ENCODE measurements at places on chromosomes 7 and 10.

- DNase-seq: no peak
- no peak overlapping the region for H3K27ac ChIP-seq
- H3K36me3 ChIP-seq: no peaks in the 10 kb centered on the region
- H3K27me3 ChIP-seq: peaks cover under 1% of the 10 kb centered on the region
- H3K4me1 ChIP-seq: no peaks in the 10 kb centered on the region
These were observed 38.9 kb downstream of the JAKMIP3 start for GRCh38 chr10:132104471-132105301.

- no peaks in the 10 kb centered on the region for H3K36me3 ChIP-seq
- no peak overlapping the region for H3K27ac ChIP-seq
- DNase-seq: no peak
- no peaks in the 10 kb centered on the region for H3K27me3 ChIP-seq
- no peak overlapping the region for H3K4me3 ChIP-seq
- H3K4me1 ChIP-seq: no peaks in the 10 kb centered on the region
These were observed 32.6 kb downstream of the NEUROD6 start for GRCh38 chr7:31307972-31308371.

GRCh38 chr10:94115725-94116124 lies 122.0 kb downstream of the PLCE1 start:
- H3K36me3 ChIP-seq: no peaks in the 10 kb centered on the region
- no peak overlapping the region for H3K27ac ChIP-seq
- no peaks in the 10 kb centered on the region for H3K4me1 ChIP-seq
- DNase-seq: no peak

DNA sequence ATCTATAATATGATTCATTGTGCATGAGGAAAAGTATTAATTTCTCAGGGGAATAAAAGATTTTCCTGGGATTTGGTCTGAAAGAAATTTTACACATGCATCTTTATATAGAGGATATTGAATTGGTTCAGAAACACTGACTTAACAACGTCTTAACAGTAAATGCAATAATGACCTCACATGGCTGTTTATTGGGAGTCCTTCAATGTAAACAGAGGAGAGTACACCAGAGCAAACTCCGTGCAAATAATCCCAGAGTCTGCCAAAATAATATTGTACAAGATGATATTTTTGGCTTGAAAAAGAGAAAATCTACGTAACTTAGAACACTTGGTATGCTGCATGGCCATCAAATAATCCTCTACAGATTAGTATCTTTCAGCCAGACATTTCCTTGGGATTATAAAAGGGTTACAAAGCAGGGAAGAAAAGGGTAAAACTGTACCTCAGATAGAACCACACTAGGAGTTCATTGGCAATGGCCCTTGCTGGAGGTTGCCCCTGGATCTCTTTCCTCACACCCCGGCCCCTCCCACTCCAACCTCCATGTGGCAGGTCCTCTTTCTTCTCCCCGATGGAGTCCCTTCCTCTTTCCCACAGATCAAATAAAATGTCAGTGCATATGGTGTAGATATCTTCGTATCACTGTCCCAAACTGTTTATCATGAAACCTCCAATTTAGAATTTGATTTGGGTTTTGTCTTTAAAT lies 196.4 kb downstream of the EVX1 start:
- H3K27me3 ChIP-seq: peaks cover 8% of the 10 kb centered on the region
- DNase-seq: no peak
- no peak overlapping the region for H3K4me3 ChIP-seq

GRCh38 chr7:130187360-130187759 lies 17.8 kb downstream of the TMEM209 start:
- H3K27ac ChIP-seq: no peak overlapping the region
- H3K4me3 ChIP-seq: no peak overlapping the region
- peaks cover 13% of the 10 kb centered on the region for H3K4me1 ChIP-seq
- no peaks in the 10 kb centered on the region for H3K27me3 ChIP-seq

DNA sequence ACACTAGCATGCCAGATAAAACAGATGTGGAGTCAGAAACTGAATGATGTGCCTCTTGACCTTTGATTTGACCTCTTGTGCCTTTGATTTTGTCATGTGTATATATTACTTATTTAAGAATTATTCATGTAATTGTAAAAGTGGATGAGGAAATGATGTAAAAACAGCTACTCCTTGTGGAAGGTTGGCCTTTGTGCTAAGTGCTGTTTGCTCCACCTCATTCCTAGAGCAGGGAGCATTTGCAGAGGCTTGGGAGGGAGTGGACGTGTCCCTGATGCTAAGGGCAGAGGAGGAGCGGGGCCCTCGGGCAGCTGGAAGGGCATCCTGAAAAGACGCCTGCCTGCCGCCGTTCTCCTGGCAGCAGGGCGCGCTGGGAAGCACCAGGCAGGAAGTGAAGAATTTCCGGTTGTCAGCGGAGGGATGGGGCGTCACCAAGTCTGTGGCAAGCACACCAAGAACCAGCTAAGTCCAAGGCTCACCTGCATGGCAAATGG lies 197.6 kb upstream of the ZNF32 start:
- peak overlapping the region; percentile 56 for H3K4me3 ChIP-seq
- no peaks in the 10 kb centered on the region for H3K27me3 ChIP-seq
- H3K27ac ChIP-seq: peak overlapping the region; percentile 89
- H3K4me1 ChIP-seq: peaks cover 19% of the 10 kb centered on the region

DNA sequence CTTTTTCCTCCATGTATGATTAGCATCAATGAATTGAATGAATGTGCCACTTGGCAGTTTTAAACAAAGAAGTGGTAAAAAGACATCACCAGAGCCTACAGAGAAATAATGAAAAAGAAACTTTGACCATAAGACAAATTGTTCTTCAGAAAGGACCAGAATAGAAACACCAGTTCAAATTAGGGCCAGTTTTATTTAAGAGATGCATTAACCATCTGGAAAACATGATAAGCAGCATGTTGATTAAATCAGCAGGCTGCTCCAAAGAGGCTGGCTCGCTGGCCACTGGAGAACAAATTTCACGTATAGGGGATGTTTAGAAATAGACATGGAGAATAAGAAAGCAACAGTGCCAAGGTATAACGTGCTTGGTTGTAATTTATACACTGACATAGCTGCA lies 242.3 kb upstream of the AOAH start:
- no peaks in the 10 kb centered on the region for H3K27me3 ChIP-seq
- no peak overlapping the region for H3K4me3 ChIP-seq
- peaks cover 37% of the 10 kb centered on the region for H3K36me3 ChIP-seq
- no peak for DNase-seq
- H3K27ac ChIP-seq: no peak overlapping the region

DNA sequence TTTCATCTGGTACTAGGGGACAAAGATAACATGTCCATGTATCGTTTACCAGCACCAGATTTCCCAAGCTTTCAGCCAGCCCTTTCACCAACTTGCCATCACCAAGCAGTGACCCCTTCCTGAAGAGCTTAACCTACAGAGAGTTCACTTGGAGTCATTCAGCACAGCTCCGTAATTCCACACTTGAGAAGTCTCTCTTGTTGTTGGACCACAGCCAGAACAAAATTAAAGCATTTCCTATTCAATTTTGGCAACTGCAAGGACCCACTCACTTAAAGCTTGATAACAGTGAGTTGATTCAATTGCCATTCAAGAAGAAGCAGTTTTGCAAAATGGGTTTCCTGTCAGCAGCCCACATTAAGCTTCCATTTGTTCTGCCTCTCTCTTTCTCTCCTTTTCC lies 88.5 kb upstream of the LRRTM3 start:
- H3K4me3 ChIP-seq: no peak overlapping the region
- H3K4me1 ChIP-seq: no peaks in the 10 kb centered on the region
- no peaks in the 10 kb centered on the region for H3K27me3 ChIP-seq
- H3K36me3 ChIP-seq: no peaks in the 10 kb centered on the region

GRCh38 chr10:7767209-7767608 lies 20.6 kb downstream of the KIN start:
- DNase-seq: no peak
- no peak overlapping the region for H3K27ac ChIP-seq
- no peaks in the 10 kb centered on the region for H3K4me1 ChIP-seq
- H3K4me3 ChIP-seq: no peak overlapping the region
- H3K36me3 ChIP-seq: peaks cover 36% of the 10 kb centered on the region
- H3K27me3 ChIP-seq: no peaks in the 10 kb centered on the region

DNA sequence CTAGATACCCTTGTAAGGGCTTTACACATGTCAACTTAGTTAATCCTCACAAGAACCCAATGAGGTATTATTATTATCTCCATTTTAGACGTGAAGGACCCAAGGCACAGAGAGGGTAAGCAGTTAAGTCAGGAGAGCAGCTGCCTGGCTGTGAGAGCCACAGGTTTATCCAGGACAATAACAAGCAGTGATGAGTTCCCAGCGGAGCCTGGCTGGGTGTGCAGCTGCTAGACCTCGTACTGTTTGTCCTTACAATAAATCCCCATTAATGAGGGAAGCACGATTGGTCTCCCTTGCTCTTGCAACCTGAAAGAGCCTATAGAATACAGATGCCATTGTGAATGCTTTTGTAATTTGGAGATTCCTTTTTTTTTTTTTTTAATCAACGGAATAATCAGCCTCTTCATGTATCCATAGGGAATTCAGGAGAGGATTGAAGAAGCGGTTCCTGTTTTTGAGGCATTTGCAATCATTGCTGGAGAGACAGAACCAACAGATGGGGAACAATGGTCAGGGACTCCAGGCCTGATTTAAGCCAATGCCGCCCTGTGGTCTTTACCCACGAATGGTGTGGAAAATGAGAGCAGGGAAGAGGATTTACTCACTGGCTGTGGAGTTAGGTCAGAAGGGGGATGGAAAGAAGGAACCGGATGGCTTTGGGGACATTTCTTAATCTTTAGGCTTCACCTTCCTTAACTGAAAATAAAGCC lies 12.3 kb upstream of the ASB4 start:
- DNase-seq: no peak
- no peak overlapping the region for H3K4me3 ChIP-seq
- no peaks in the 10 kb centered on the region for H3K36me3 ChIP-seq

DNA sequence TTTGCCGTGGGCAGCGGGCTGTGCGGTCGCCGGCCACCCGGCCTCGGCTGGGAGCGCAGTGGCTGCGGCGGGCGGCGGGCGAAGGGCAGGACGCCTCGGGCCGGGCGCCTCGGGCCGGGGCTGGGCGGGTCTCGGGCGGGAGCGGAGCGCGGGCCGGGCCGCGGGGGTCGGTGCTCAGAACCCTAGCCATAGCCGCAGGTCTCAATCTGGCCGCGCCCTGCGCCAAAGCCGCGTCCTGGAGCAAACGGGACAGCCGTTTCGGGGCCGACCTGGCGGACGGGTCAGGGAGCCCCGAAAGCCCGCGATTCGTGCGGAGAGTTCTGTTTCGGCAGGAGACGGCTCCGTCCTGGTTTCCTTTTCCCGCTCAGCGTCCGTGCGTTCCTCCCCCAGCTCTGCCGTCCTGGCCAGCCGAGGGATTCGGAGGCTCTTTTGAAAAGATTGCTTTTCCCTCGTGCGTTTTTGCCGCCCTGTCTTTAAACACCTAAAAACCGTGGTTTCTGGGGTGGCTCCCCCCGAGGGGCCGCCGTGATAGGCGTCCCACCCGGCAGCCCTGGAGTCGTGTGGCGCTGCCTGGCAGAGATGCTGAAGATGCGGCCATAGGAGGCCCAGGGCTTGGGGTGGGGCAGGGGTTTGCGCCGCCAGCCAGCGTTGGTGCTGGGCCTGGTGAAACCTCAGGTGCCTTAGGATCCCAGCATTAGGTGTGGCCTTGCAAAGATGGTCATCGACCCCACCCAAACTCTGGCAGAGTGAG lies 727 bp downstream of the RET start:
- no peaks in the 10 kb centered on the region for H3K4me1 ChIP-seq
- H3K27me3 ChIP-seq: peaks cover 32% of the 10 kb centered on the region
- no peak overlapping the region for H3K27ac ChIP-seq
- no peak for DNase-seq
- peak overlapping the region; percentile 43 for H3K4me3 ChIP-seq
- H3K36me3 ChIP-seq: no peaks in the 10 kb centered on the region

DNA sequence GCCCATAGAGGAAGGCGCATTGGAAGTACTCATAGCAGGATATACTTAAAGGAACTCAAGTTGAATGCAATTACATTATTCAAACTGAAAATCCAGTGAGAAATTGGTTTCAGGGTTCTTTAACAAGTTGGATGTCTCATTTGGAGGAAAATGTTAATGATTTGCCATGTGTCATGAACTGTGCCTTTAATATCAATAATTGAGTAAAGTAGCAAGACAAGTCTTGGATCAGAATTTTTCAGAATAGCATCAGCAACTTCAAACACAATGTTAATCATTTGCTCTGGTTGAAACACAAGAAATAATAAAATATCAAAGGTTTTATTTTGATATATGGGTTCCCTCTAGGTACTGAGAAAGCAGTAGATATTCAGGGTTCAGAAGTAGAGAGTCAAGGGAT lies 24.5 kb upstream of the POU6F2 start:
- peaks cover 18% of the 10 kb centered on the region for H3K27me3 ChIP-seq
- DNase-seq: no peak
- no peaks in the 10 kb centered on the region for H3K4me1 ChIP-seq
- no peaks in the 10 kb centered on the region for H3K36me3 ChIP-seq

GRCh38 chr10:8418631-8419030 lies 364.1 kb downstream of the GATA3 start:
- no peaks in the 10 kb centered on the region for H3K27me3 ChIP-seq
- DNase-seq: no peak
- no peak overlapping the region for H3K27ac ChIP-seq
- peaks cover 25% of the 10 kb centered on the region for H3K4me1 ChIP-seq
- H3K36me3 ChIP-seq: no peaks in the 10 kb centered on the region

GRCh38 chr7:33630359-33630758 lies 275.0 kb upstream of the BMPER start:
- peaks cover 1% of the 10 kb centered on the region for H3K36me3 ChIP-seq
- no peak overlapping the region for H3K4me3 ChIP-seq
- H3K27ac ChIP-seq: no peak overlapping the region
- no peak for DNase-seq
- H3K27me3 ChIP-seq: no peaks in the 10 kb centered on the region

GRCh38 chr7:8274589-8274988 lies 12.6 kb upstream of the ICA1 start:
- no peak overlapping the region for H3K4me3 ChIP-seq
- no peaks in the 10 kb centered on the region for H3K4me1 ChIP-seq
- H3K27me3 ChIP-seq: peaks cover 8% of the 10 kb centered on the region
- no peaks in the 10 kb centered on the region for H3K36me3 ChIP-seq
- no peak for DNase-seq
- no peak overlapping the region for H3K27ac ChIP-seq

- no peak overlapping the region for H3K27ac ChIP-seq
- peaks cover 53% of the 10 kb centered on the region for H3K27me3 ChIP-seq
- no peak overlapping the region for H3K4me3 ChIP-seq
These were observed 12.0 kb downstream of the EVX1 start for GRCh38 chr7:27254625-27255024.

DNA sequence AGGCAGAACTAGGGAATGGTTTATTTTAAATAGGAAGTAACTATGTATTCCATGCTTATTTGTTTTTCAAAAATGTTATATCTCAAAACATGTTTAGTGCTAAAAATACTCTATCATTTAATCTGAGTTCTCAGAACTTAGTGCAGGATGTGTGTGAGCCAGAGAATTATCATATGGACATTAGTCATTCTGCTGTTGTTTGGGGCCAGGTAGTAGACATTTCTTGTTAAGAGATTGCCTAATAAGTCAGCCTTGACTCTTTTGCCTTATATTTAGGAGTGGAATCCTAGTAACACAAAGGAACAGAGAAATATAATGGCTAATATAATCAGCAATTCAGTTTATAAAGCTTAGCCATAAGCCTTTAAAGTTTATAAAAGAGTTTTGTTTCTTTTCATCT lies 149.8 kb downstream of the CCSER2 start:
- peaks cover 12% of the 10 kb centered on the region for H3K36me3 ChIP-seq
- no peaks in the 10 kb centered on the region for H3K4me1 ChIP-seq
- no peaks in the 10 kb centered on the region for H3K27me3 ChIP-seq
- H3K27ac ChIP-seq: no peak overlapping the region
